ENCODE measurements at places on chromosomes 13 and 19. TPM values are rescaled to one million over a fixed set of nuclear protein-coding genes. Genes with fewer than 3 reads are reported as not detected.

TEX29 gene
- not detected for total RNA-seq

GRCh38 chr19:18788529-18789421, 2.3 kb downstream of the COMP start:
- DNase-seq = no peak

PLIN4 gene
- 55.1 TPM for total RNA-seq

ANGPTL8 gene
- total RNA-seq = not detected

- no peak for DNase-seq
Observed at GRCh38 chr19:42109896-42110295, 22.4 kb downstream of the POU2F2 start.

Data from lower leg skin (tissue), 4 donors.